ENCODE measurements at places on chromosomes 5 and 9.
A peak's percentile ranks its signal among the peaks of the same experiment; 100 is the strongest.

DNA sequence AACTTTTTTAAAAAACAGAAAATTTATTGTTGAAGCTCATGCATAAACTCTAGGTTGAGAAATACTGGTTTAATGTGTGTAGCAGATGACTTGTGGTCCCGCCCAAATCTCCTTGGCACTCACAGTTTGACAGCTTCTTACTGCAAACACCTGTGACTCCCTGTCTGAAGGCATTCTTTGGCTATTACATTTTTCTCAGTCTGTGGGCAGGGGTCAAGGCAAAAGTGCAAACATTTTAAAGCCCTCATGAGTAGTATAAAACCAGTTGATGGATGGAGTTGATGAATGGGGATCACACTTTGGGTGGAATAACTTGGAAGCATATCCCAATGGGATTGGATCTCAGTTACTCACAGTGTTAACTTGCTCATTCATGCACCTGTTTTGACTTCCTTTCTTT is 1007.0 kb upstream of the NUDT12 start:
- no peak for DNase-seq

DNA sequence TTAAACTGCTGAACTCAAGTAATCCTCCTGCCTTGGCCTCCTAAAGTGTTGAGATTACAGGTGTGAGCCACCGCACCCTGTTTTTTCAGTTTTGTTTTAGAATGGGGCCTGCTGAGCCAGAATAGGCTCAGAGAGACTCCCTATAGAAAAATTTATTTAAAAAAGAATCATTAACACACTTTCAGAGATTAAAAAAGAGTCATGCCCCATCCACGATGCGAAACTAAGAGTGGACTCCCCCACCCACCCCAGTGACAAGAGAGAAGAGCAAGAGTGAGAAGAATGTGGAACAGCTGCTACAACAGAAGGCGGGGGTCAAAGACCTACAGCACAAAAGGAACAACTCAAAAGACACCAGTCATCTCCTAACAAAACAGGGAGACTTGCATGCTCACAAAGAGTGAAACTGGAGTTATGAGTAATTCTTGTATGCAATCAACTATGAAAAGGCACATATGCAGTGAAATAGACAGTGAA is 47.2 kb downstream of the GLDC start:
- no peak for DNase-seq

- no peak for DNase-seq
Observed at GRCh38 chr9:2597483-2597882, 24.1 kb upstream of the VLDLR start.

- DNase-seq, result no peak
Observed at GRCh38 chr5:36529142-36529541, 77.3 kb upstream of the SLC1A3 start.

DNA sequence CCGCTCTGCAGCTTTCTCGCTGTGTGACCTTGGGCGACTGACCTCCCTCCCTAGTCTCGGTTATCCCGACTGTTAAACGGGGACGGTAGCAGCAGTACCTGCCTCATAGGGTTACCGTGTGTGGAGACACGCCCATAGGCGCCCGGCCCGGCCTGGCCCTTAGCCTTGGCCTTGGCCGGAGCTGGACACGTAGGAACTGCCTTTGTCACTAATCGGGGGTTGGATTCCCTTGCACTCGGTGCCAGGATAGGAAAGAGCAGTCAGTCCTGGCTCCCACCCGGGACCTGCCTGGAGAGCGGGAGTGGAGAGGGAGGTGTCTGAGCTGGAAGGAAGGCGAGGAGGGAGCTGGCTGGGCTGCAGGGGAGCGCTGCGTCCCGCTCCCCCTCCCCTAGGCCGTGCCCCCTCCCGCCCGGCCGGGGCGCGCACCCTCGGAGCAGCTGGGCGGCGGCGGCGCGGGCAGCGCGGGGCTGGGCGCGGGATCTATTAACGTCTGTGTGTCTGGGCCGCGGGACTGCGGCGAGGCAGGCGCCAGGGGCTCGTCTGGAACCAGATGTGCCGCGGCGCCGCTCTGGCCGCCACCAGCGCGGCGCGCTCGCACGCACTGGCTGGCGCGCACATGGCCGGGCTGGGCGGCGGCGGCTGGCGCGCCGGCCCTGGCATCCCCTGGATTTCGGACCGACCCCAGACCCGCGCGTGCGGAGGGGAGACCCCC is 31.7 kb downstream of the PRRX2 start:
- DNase-seq, result no peak

DNA sequence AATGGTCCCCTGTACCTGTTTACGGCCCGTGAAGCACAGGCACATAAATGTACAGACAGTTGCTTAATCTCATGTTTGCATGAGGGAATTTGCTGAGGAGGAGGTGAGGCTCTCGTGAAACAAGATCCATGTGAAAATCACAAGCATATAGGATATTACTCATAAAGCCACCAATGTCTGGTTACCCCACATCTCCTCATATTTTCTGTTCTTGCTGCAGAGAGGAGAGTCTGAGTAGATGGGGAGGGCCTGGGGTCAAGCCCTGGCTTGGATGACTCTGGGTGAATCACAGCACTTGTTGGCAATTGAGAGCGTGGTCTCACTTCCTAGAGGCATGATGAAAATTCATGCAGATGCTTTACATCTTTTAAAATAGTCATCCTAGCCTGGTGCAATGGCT is 975 bp downstream of the AGXT2 start:
- peak; percentile 88 for DNase-seq

DNA sequence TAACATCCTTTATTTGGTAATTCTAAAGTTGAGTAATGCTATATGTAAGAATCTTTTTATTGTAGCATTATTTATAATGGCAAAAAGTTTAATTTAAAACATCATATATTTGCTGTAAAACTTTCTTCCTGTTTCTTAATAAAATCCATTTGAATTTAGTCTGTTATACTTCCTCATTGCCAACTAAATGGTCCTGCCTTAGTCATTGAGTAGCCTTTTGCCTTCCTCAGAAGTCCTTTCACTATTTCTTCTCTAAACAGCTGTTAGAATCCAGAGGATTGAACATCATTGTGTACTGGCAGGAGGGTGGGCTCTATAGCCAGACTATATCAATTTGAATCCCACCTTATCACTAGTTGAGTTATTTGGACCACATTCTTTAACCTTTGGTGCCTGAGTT is 11.0 kb downstream of the SLC44A1 start:
- no peak for DNase-seq

- no peak for DNase-seq
Observed at GRCh38 chr9:91172329-91172728, 189.4 kb downstream of the AUH start.
